ENCODE measurements at places on chromosomes 4 and X.
A peak's percentile ranks its signal among the peaks of the same experiment; 100 is the strongest.

- no peak for DNase-seq
These were observed 60.1 kb upstream of the SORCS2 start for GRCh38 chr4:7132249-7132648.

DNA sequence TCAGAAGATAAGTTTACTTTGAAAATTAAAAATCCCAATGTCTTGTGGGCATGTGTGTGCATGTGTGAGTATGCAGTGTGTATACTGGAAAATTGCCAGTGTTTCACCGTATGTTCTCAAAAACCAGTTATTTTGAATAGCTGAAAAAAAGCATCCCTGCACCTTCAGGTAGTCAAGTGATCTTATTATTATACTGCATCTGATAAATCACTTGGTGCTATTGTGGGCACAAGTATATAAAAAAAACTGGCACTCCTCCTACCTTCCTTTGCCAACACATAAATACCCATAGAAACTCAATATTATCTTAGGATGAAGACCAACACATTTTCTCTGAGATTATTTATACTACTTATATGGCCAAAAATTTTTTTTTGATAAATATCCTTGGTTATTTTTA, 91.5 kb upstream of the MAP9 start:
- peak; percentile 3 for DNase-seq

- no peak for DNase-seq
These were observed 23.3 kb downstream of the LIMCH1 start for GRCh38 chr4:41561244-41561643.

DNA sequence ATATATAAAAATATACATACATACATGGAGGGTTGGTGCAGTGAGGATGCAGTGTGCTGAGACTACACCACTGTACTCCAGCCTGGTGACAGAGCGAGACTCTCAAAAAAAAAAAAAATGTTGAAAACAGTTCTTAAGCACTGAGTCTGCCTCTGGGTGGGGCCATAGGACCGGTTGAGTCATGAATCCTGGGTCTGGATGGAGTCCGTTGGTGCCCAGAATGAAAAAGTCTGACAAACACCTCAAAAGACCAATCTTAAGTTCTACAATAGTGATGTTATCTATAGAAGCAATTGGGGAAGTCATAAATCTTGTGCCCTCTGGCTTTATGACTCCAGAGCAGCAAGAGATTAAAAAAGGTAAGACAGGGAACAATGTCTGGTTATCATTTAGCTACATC, 70.4 kb downstream of the FGFBP1 start:
- no peak for DNase-seq

GRCh38 chr4:56768316-56768715, 53.2 kb downstream of the SPINK2 start:
- no peak for DNase-seq

DNA sequence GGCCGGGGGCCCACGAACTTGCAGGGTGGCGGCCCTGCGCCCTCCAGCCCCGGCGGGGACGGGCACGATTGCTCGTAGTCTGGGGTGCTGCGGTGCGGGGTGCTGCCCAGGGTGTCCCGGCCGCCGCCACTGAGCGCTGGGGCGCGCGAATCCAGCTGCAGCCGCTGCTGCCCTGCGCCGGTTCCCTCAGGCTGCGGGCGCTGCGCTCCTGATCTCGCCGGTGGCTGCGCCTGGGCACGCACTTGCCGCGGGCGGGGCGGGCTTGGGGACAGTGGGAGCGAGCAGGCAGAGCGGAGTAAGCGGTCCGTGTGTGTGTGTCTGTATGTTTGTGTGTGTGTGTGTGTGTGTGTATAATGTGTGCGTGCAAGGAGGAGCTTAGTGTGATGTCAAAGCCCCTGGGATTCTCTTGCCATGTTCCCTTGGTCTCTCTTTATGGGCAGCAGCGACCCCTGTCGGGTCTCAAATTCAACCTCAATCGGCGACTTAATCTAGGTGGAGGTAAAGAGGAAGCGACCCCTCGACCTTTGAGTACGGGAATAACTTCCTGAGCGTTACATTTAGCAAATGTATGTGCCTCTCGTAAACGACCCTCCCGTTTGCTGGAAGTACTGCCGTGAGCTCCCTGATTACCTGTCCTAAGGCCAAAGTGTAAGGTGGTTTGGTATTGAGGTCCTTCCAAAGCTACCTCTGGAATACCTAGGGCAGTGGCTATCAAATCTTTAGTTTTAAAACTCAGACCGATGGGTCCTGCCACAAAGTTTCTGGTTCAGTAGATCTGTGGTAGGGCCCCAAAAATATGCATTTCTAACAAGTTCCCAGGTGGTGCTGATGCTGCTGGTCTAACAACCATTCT, at the start of gene RNF150:
RNF150 (minus strand) TSS at position 324 of the 853 bp plus-strand sequence.
- peak; percentile 86 for DNase-seq

DNA sequence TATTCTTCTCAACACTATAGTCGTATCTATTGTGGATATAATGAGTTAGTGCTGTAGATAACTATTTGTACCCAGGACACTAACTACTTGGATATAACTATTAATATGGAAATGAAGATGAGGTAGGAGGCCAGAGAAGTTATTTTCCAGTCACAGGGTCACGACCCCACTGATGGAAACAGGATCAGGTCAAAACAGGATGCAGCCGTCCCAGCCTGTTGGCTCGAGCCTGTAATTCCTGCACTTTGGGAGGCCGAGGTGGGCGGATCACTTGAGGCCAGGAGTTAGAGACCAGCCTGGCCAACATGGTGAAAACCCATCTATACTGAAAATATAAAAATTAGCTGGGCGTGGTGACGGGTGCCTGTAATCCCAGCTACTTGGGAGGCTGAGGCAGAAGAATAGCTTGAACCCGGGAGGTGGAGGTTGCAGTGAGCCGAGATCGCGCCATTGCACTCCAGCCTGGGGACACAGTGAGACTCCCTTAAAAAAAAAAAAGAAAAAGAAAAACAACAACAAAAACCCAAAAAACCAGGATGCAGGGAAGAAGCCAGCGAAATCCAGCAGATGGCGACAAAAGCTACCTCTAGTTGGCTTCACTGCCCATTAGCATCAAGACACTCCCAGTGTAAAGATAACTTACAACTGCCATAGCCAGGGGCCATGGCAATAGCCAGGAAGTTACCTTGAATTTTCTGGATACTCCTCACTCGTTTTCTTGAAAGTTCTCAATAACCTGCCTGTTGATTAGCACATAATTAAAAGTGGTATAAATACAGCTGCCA, 37.9 kb upstream of the NKAP start:
- DNase-seq: peak; percentile 34

GRCh38 chr4:83013420-83013867, 2.8 kb upstream of the LIN54 start:
- DNase-seq: peak; percentile 25

GRCh38 chr4:79626101-79626500, 218.1 kb upstream of the GK2 start:
- no peak for DNase-seq

DNA sequence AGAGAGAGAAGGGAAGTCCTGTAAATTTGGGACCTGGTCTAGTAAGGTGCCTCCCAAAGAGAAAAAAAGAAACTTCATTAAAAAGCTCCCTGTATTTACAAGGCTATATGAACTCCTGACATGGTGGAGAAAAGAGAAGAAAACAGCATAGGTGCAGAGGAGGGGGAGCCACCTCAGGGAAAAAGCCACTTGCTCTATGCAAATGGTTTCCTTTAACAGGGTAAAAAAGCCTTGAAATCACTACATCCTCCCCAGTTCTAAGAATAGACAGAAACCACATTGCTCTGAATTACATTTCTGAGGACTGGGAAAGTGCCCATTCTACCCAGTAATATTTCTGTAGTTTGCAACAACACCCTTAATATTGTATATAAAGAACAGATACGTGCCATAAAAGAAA, 165.5 kb downstream of the KLF8 start:
- DNase-seq: no peak

GRCh38 chr4:118680808-118681207, 4.4 kb upstream of the METTL14 start:
- DNase-seq: no peak

GRCh38 chrX:70234355-70234754, at the start of gene AWAT1:
Gene AWAT1, plus strand, starts transcription at chrX:70234655. Its CDS starts 41 bp downstream, at chrX:70234696.
- no peak for DNase-seq

DNA sequence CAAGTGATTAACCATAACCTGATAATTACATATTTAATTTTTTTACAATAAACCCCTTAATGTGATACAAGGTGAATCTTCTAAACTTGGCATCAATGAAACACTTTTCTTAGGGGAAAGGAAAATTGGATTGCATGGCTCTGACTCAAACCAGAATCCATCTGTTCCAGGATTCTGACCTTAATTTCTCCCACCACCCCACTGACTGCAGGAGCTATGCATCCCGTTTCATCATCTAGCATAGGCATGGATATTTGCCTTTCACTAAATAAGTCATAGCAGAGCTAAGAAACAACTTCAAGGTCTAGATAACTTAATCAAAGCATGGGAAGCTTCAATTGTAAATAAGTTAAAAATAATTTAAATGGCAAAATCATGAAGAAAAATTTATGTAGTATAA, 156.3 kb downstream of the BTC start:
- DNase-seq: no peak

- no peak for DNase-seq
These were observed 23.3 kb downstream of the CHIC2 start for GRCh38 chr4:54041100-54041499.

- peak; percentile 70 for DNase-seq
These were observed 536.2 kb downstream of the MID1IP1 start for GRCh38 chrX:39337451-39337850.

DNA sequence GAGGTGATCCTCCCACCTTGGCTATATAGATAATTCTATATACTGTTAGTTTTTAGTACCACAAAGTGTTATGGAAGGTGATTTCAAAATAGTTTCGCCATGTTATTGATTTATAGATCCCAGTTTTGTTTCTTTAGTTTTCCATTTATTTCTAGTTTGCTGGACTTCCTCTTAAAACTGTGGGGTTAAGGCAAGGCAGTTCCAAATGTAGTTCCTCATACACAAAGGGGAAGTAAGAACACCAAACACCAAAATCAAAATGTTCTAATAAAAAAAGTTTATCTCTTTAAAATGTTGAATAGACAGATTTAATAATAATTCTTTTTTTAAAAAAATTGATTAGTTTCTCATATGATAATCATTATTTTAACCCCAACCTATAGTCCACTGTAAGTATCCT, 6.8 kb upstream of the CISD2 start:
- DNase-seq: no peak

DNA sequence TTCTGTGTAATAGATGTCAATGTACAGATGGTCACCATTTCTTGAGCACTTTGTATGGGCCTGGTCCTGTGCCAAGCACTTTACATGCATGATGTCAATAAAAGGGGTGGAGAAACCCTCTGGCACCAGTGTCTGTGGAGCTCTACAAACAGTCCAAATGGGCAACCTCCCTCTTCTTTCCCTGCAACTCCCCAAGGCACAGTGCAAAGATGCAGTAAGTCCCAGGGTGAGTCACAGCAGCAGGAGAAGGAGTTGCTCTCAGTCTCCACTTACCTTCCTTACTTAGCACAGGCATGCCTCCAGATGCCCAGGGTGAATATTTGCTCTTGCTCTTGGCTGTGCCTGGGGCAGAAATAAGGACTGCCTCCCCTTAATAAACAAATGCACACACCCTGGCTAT, 4.3 kb downstream of the OCIAD2 start:
- DNase-seq: no peak

DNA sequence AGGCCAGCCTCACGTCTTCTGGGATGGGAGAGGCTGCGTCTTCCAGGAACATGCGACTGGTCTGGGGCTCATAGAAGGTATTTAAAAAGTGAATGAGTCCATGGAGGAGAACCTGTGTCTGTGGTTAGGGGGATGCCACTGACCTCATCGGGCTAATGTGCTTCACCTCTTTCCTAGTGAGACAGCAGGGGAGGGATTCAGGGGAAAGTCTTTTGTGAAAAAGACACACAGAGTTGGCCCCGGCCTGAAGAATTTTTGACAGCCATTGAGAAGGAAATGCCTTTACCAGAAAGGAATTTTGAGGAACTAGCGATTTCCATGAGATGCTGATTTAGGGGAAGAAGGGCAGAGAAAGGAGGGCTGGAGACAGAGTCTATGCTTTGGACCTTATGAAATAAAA, 11.0 kb upstream of the C4orf50 start:
- DNase-seq: no peak

- DNase-seq: peak; percentile 52
These were observed 144.6 kb downstream of the SOX3 start for GRCh38 chrX:140360284-140360683.

DNA sequence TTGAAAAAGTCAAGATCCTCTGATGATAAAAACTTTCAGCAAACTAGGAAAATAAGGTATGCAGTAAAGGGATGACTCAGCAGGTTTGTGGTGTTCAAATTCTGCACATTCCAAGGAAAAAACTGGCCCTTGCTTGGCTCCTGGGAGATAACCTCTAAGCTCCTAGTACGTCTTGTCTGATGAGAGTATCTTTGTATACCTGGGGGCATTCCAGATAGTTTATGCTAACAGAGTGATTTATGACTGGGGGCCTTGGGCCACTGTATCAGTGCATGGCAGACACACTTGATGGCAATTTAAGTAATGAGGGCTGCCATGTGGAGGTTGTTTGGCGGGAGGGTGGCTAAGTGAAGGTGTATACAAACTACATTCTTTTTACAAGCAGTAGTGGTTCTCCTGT, 56.9 kb downstream of the NSG1 start:
- DNase-seq: no peak

GRCh38 chrX:150899191-150899757, 806 bp upstream of the CD99L2 start:
- DNase-seq: peak; percentile 59

GRCh38 chr4:30386266-30386895, 333.8 kb upstream of the PCDH7 start:
- DNase-seq: no peak

GRCh38 chr4:183918696-183919095, 13.6 kb downstream of the STOX2 start:
- no peak for DNase-seq

DNA sequence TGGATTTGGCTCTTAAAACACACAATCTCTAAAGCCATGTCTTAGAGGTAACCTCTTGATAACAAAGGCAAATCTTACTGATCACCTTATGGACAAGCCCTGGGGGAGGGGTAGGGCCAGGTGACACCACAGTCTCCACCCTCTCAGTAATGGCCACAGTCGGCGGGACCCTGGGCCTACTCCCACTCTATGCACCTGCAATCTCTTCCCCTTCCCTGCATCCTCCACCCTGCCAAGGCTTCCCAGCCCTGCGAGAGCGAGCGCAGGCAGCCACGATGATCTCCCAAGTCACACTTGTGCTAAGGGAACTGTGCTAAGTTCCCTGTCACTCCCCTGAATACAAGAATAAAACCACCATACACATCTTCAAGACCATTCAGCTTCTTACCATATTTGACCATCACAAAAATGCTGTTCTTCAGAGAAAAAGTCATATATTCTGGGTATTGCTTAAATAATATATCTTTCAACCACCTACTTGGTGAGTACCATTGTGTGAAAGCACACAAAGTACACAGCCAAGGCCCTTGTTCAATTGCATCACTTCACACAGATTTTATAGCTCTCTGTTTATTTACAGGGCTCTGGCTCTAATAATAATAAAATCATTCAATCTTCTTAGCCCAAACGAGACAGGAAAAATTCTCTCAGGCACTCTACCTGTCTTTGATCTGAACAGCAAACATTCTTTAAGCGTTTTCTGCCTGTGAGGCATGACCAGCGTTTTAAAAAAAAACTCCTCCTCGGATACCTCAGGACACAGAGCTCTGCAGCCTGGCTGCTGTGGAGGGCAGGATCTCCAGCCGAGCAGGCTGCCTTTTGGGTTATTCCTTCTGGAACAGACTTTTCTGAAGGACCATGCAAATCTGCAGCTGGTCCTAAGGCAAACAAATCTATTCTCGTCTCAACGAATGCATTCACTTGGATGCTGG, 115.7 kb upstream of the MAP3K15 start:
- DNase-seq: no peak

- no peak for DNase-seq
These were observed 30.1 kb upstream of the RBMX start for GRCh38 chrX:136910565-136911035.

Measured in NCI-H1105 treated with DMSO at 0.1 percent for 48 hours (cell line).